Stimulated activated CD4-positive, alpha-beta T cell treated with anti-CD3 and anti-CD28 coated beads, Interleukin-1b, Interleukin-23, amount 100 ng/mL, for 24 hours (primary cell): ENCODE measurements at places on chromosomes 4 and X.

DNA sequence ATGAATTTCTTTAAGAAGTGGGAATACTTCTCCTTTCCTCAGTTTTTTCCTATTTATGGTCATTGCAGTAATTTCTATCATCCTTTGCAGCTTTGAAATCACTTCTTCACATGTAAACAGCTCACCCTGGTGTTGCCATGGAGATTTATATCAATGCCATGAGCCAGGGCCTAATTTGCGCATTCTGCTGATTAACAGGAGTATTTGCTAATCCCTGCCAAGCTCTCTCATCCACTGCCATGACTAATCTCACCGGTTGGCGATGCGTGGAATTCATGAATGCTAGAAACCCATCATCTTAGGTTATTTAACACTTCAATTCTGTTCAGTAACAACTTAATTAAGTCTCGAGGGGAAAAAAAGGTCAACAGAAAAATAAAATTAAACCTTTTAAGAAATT is 11.8 kb upstream of the FGF13 start:
- no peak for DNase-seq

- DNase-seq = no peak
These were observed 317.7 kb downstream of the INPP4B start for GRCh38 chr4:142528433-142528832.

- DNase-seq = no peak
These were observed 94.4 kb downstream of the NWD2 start for GRCh38 chr4:37338972-37339371.

GRCh38 chr4:163404080-163404479 is 60.4 kb downstream of the NPY5R start:
- DNase-seq = no peak

- DNase-seq = no peak
These were observed 94.9 kb downstream of the BMPR1B start for GRCh38 chr4:94852616-94853015.

DNA sequence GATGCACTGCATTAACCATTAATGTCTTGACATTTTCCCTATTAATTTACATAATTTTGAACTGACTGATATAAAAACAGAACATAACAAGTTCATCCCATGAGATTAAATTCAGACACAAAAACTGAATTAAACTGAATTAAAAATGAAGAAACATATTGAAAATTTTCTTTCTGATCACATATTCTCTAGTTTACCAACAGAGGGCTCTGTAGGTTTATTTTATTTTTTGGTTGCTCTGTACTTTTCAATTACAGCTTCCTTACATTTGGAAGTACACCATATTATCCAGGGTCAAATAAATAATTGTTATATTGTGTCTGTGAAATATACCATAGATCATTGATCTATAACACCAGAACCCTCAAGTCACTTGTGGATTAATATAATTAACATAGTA is 27.3 kb upstream of the CT83 start:
- no peak for DNase-seq

DNA sequence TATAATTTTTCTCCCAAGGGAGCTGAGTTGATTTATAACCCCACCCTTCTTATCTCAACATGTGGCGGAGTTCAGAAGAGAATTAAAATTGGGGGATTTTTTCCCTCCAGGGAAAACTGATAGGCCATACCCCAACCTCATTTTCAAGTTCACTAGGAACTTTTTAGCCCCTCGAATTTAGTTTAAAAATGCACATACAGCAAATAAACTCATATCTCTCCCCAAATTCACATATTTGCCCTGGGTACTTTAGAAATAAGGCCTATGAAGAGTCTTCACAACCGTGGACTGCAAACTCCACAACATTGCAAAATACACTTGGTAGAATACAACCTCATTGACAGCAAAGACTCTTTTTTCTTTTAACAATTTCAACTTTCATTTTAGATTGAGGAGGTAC is 206.7 kb upstream of the LEF1 start:
- DNase-seq = no peak
